ENCODE measurements at places on chromosomes 16 and 17.

GRCh38 chr17:1190751-1191331 lies 11.1 kb upstream of the ABR start:
- DNase-seq = no peak

DNA sequence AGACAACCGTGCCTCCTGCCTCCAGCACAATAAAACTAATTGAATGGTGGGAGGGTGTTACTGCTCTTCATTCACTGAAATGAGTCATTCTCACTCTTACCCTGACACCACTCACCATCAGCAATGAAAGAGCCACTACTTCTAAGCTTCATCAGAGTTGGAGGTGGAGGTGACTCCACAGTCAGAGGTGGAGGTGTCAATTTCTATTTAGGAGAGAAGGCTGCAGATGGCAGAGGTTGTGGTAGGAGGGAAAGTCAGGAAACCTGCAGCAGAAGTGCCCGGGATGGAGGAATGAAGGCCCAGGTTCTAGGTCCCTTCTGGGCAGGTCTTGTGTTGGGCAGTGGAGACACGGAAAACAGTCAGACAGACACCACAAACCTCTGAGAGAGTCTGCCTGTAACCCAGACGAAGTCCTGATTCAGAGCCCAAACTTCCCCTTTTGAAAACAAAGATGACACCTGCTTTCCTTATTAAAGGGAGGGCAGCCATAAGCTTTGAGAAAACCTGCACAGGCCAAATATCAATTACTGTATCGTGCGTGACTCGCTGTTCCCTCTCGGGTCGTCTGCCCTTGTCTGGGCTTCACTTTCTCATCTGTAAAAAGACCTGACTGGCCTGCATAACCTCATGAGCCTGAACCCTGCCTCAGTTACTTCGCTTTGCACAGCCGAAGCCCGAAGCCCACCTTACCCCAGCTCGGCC lies 668 bp downstream of the ATPAF2 start:
- DNase-seq = peak; percentile 36

DNA sequence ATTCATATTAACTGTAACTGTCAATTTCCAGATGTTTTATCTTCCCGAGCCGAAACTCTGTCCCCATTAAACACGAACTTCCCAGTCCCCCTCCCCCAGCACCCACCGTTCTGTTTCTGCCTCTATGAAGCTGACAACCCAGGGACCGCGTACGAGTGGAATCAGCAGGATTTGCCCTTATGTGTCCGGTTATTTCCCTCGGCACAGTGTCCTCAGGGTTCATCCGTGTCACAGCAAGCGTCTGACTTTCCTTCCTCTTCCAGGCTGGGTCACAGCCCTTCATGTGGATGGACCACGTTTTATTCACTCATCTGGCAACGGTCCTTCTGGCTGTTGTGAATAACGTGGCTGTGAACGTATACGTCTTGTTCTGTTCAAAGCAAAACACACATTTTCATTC lies 31.3 kb downstream of the METRNL start:
- DNase-seq = no peak

DNA sequence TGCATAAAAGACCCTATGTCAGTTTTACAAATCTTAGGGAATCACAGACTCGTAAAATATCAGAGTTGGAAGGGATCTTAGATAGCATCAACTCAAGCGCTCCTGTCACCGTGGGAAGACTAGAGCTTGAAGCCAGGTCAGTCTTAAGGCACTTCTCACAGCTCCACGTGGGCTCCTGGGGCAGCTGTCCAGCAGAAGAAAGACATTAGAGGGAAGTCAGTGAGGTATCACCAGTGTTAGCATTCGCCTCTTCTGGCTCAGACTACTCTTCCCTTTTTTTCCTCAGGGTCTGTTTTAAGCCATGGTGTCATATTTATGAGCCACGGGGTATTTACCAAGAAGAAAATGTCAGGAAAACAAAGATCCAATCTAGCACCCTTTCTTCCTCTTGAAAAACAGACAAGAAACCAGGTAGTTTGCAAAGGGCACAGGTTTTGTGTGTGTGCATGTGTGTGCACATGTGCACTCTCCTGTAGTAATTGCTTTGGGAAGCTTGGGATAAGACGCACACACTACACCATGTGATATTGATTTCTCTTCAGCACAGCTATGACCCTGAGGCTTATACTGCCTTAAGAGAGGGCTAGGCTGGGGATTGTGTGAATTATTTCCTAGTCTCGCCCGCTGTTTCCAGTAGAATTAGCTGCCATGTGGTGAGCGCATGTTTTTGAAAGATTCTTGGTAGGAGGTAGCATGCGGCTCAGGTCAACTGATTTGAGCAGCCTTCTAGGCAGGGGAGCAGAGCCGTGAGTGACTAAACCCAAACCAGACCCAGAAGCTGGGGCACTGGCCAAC lies 61.0 kb upstream of the ELAC2 start:
- no peak for DNase-seq

DNA sequence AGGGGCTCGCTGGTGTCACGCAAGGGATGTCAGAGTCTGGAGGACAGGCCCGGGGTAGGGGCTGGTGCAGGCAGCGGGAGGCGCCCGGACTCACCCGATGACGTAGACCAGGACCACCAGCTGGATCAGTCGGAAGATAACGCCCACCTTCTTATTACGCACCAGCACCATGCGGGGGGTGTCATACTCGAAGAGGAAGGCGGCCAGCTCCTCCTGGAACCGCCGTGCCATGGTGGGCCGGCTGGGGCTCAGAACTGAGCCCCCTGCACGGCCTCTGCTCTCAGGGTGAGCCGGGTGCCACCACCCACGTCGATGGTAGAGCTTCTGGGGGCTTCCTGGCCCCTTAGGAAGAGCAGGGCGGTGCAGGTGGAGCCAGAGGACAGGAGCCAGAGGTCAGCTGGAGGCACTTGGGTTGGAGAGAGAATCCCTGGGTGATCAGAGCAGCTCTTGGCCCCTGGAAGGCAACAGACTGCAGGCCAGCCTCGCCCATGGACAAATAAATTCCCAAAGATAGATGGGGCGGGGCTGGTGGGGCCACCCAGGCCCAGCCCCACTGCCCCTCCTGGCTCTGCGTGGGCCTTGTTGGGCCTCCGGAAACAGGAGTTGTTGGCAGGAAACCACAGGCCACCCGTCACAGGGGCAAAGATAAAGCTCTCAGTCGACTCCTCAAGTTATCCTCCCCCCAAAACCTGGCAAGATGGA lies at the start of gene P2RX1:
TSS of gene P2RX1 (minus strand) at position 471 of the 702 bp plus-strand sequence. CDS start at position 231, 240 bp downstream.
- no peak for DNase-seq

- DNase-seq = no peak
Measured at GRCh38 chr17:44996304-44996703, 28.2 kb upstream of the C1QL1 start.

GRCh38 chr16:65226077-65226476 lies 104.2 kb upstream of the CDH11 start:
- DNase-seq = no peak

GRCh38 chr17:45222014-45222288 lies 266 bp downstream of the FMNL1 start:
- no peak for DNase-seq

DNA sequence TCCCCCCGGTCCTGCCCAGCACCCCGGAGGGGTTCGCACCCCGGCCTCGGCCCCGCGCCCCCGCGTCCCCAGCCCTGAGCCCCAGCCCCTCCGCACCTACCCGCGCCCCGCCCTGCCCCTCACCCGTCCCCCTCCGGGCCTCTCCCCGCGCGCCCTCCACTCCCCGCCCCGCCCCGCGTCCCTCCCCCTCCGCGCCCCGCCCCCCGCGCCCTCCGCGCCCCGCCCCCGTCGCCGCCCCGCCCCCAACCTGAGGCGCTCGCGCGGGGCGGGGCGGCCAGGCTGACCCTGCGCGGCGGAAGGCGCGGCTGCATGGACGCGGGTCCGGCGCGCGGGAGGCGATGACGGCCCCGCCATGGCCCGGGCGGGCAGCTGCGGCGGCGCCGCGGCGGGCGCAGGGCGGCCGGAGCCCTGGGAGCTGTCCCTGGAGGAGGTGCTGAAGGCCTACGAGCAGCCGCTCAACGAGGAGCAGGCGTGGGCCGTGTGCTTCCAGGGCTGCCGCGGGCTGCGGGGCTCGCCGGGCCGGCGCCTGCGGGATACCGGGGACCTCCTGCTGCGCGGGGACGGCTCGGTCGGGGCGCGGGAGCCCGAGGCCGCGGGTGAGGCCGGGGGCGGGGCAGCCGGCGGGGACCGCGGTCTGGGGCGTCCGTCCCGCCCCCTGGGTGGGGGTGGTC lies at the start of gene SPIRE2:
TSS of gene SPIRE2 (plus strand) at position 277 of the 671 bp plus-strand sequence. CDS start at position 353, 76 bp downstream.
- DNase-seq = peak; percentile 85

- no peak for DNase-seq
Measured at GRCh38 chr16:78773291-78773702, 673.8 kb downstream of the WWOX start.

GRCh38 chr16:71409011-71409775 lies 32.7 kb downstream of the TLE7 start:
- no peak for DNase-seq

- no peak for DNase-seq
Measured at GRCh38 chr17:39073916-39074315, 77.5 kb downstream of the PLXDC1 start.

GRCh38 chr16:82157836-82158235 lies 12.2 kb downstream of the MPHOSPH6 start:
- DNase-seq = no peak

DNA sequence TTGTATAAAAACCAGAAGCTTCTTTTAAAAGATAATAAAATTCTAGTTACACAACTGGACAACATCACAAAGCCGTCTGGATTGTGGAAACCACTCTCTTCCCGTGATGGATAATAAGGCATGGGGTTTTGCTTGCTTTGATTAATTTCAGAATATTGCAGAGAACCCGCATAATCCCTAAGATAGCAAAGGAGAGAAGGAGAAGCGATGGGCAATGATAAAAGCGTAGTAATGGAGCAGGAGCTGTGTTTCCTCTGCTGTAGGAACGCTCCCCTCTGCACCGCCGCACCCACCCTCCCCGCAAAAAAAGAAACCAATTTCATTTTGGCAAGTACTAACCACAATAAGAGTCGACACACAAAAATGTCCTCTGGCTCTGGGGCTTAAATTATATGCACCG lies 340.9 kb upstream of the PSMD7 start:
- DNase-seq = no peak

DNA sequence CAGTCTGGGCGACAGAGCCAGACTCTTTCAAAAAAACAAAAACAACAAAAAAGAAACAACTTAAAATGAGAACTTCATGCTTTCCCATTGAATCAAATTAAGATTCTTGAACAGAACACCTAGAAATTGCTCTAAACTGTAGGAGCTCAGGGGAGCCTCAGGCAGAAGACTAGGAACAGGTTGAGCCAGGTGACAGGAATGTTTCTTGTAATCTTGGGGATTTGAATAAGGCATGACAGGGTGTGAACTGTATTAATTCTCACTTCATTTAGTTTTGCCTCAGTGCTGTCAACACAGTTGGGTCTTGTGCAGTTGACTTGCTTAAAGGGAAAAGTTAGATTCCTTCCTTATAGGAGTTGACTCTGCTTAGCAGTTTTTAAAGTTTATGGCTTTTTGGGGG lies 27.8 kb downstream of the SOCS7 start:
- no peak for DNase-seq
